ENCODE measurements at places on chromosomes 3 and 15.

DNA sequence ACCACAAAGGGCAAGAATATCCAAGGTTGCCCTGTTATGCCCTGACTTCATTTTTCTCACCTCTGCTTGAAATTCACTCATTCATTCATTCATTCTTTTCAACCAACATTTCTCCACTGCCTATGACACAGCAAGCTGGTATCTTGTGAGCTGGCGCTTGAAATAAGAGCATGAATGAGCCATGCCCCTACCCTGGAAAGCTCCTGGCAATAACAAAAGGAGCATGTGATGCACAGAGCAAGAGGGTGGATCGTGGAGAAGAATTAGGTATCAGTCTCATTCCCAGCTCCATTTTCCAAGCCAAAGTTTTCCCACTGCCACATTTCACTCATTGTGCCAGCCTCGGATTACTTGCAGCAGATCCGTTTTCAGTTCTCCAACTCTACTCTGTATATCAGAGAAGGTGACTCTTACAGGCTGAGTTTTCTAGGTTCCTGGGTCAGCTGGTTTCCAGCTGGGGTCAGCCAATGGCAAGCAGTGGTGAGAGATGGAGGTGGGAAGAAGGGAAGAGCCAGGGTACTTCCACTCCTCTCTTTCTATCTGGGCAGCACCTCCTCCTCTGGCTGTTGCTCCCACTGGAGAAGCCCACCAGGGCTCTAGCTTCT is 144.8 kb downstream of the SUCLG2 start:
- DNase-seq: no peak

GRCh38 chr15:42273900-42274701 is 868 bp upstream of the TMEM87A start:
- peak; percentile 63 for DNase-seq

GRCh38 chr3:111947231-111947630 is 31.6 kb upstream of the ABHD10 start:
- DNase-seq: peak; percentile 81

GRCh38 chr3:118369892-118370491 is 664.7 kb downstream of the IGSF11 start:
- no peak for DNase-seq

DNA sequence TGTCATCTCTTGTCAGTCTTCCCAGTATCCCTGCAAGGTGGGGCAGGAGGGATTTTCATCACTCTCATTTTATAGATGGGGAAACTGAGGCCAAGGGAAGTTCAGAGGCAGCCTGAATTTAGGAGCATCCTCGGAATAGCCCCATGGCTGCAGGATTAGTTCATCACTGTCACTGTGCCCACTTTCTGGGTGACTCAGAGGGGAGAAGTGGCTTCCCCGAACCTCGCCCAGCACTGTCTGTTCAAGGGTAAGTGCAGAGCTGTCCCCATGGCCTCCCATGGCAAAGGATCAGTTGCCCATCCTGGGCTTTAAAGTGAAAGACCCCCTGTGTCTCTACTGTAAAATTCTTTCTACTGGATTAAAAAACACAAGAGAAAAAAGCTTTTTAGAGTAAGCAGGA is 60.0 kb upstream of the SEC13 start:
- peak; percentile 12 for DNase-seq

DNA sequence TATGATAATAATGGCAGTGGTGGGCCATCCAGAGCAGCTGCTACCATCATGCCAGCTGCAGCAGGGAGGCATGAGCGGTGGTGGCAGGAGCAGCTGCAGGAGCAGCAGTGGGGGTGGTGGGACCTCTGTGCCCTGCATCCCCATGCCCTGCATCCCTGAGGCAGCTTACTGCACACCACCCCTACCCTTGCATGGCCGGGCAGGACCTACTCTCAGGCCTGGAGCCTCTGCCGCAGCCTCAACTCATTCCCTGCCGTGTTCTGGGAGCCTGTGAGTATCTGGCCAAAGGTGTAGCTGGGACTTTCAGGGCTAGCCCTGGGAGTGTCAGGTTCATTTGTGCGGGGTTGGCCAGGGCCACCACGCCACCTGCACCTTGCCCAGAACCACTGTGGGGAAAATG is 3.3 kb upstream of the XCR1 start:
- DNase-seq: no peak

DNA sequence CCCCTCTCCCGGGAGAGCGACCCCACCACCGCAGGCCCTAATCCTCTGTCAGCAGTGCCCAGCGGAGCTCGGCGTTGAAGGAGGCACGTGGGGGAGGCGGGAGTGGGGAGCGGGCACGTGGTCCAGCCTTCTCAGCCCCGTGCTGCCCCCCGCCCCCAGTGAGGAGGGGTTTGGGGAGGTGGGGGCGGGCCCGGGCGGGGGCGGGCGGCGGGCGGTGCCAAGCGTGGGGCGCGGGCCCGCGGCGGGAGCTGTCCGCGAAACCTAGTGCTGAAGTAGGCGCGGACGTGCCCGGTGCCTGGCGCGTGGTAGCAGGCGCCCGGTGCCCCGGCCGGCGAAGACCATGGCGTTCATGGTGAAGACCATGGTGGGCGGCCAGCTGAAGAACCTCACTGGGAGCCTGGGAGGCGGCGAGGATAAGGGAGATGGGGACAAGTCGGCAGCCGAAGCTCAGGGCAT is at the start of gene CPLX3:
Gene CPLX3, plus strand, starts transcription at position 264 of the 456 bp plus-strand sequence. Its CDS starts 77 bp downstream, at position 341.
- DNase-seq: no peak

DNA sequence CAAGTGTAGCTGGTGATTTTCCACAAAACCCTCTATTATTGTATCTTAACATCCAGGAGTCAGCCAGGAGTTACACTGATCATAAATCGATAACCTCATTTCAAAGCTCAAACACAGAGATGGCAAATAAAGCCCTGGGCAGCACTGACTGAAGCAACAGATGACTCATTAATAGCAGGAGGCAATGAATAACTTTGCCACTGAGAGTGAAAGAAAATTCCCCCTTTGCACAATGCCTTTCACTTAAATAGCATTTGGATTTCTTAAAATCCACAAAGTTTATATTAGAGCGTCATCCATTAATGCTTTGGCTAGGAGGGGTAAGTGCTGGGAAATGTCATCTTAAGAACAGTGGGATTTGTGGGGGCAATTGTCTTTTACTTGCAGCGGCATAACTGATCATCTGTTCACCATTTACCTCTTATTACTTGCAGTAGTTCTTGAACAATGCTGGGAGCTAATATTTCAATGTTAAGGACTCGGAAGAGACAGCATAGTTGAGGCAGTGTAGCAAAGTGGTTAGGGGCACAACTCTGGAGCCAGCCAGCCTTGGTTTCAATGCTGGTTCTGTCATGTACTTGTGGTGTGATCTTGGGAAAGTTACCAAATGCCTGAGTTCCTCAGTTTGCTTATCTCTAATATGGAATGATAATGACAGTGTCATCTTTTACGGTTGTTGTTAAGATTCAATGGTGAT is 630.4 kb upstream of the TBL1XR1 start:
- peak; percentile 92 for DNase-seq
